Fibroblast of pulmonary artery (primary cell): ENCODE measurements at places on chromosomes 3 and 15.
A peak's percentile ranks its signal among the peaks of the same experiment; 100 is the strongest.

DNA sequence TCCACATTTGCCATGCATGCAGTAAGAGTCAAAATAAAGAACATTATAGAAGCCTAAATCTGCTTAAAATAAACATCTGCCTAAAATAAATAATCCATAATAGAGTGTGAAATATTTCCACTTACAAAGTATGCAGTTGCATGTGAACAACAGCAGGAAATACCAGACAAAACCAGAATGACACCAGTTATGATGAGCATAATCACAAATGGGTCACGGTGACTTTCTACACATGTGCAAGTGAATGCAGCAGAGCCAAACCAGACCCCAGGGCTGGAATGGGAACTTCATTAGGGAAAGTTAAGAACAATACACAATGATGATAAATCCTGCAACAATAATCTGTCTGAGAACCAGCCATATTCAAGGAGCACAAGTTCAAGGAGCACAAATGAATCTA lies 615.5 kb downstream of the ROBO2 start:
- DNase-seq: no peak

DNA sequence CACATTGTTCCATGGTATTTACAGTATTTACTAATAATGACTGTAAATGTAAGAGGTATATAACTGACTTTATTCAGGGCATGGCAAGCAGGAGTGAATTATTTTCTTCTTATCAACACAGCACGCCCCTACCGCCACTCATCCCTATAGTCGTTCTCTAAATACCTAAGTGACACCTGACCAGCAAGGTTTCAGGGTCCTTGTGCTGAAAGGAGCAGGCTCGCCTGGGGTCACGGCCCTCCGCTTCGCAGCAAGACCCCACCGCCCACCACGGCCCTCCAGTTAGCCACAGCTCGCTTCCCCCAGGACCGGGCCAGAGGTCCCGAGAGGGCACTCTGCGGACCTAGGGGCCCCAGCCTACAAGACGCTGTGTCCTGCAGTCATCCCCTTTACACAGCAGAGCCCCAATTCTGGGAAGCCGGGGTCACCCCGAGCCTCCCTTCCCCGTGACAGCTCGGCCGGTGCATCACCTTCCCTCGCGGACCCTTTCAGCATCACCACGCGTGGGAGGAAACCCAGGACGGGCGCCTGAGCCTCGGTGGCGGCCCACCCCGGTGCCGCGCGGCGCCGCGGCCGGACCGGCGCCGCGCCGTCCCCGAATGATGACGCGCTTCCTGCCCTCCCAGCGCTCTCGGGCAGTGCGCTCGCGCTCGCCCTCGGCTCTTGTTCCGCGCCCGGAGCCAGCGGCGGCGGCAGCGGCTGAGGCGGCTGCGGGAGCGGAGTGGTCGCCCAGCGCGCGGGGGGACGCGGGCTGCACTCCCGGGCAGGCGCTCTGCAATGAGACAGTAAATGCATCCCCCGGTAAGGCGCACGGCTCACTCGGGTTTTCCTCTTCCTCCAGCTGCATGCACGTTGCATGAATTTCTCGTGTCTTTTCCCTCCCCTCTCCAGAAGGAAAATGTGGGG lies 225.1 kb upstream of the C2CD4B start:
- DNase-seq: peak; percentile 77

GRCh38 chr3:69853027-69853426 lies 113.8 kb downstream of the MITF start:
- DNase-seq: no peak

- no peak for DNase-seq
Observed at GRCh38 chr15:67774626-67775025, 50.7 kb upstream of the SKOR1 start.

DNA sequence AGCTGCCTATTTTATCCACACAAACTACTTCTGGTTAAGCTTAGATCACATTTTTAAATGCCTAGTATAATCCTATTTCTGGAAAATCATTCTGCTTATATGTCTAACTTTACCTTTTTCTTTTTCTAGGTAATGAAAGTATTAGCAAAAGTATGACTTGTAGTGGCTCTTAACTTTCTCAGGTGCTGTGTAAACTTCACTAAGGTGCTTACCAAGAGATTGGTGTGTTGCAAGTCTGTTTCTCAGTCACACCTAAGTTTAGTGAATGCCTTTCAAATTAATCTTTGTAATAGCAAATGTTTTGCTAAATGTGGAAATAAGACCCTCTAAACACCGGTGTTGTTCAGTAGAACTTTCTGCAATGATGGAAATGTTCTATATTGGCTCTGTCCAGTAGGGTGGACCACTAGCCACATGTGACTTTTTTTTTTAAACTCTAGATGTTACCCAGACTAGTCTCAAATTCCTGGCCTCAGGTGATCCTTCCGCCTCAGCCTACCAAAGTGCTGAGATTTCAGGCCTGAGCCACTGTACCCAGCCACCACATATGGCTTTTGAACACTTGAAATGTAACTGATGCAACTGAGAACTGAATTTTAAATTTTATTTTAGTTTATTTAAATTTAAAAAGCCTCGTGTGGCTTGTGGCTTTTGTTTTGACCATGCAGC lies 22.0 kb downstream of the ARL13B start:
- DNase-seq: no peak

- no peak for DNase-seq
Observed at GRCh38 chr3:11555211-11555782, 88.4 kb downstream of the VGLL4 start.

DNA sequence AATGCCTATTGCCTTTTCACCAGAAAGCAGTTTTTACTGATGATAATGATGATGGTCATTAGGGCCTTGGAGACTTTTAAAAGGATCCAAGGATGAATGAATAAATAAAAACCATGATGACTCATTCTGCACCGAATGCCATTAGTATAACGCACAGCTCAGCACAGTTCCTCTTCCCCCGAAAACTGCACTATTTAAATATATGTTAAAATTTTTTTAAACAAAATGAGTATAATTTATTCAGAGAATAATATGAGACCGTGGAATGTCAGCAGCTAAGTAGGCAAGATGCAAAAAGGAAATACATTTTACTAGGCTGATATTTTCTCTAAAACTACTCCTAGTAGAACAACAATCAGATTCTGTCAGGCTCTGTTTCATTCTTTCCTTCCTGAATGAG lies 83.4 kb upstream of the NANOGP8 start:
- peak; percentile 57 for DNase-seq
